ENCODE measurements at places on chromosomes 3 and 15.

DNA sequence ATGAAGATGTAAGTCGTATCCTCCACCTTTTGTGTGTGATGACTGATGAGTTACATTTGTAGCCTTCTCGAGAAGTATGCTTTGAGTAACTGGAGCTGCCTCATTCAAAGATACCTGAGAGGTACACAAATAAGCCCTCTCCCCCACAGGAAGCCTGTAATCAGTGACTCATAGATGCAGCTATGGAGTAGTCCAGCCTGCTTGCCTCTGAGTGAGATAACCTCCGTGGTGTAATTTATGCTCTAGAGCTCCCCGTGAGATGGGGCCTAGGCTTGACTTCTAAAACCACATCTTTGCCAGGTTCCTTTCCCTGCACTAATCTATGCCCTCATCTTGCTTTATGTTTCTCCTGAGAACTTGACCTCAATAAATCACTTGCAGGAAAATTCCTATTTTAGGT lies 291.7 kb downstream of the SUCLG2 start:
- DNase-seq = no peak

- no peak for DNase-seq
These were observed 77.4 kb upstream of the IQSEC1 start for GRCh38 chr3:13150624-13151023.

DNA sequence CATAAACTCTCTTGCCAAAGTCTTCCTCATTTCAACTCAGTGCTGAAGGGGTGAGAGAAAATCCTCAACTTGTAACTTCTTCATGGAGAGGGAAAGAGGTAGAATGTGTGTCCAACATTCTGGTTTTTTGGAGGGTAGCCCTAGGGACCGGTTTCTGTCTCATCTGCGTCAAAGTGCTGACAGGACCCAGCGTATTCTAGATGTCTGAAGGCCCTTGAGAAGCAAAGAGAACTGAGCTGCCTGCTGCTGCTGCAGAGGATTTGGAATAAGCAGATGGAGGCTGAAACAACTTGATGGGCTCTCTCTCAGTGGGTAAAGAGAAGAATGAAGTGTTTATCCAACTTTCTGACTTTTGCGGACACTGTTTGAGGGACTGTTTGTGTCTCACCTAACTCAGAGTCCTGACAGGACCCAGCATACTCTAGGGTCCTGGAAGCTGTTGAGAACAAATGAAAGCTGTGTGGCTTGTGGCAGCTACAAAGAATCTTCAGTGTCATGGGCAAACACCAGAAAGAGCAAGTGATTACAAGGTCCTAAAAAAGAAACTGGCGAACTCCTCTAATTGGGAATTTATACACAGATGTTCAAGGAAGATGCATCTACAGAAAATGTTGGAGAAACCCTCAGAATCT lies 174.4 kb downstream of the SI start:
- DNase-seq = no peak

DNA sequence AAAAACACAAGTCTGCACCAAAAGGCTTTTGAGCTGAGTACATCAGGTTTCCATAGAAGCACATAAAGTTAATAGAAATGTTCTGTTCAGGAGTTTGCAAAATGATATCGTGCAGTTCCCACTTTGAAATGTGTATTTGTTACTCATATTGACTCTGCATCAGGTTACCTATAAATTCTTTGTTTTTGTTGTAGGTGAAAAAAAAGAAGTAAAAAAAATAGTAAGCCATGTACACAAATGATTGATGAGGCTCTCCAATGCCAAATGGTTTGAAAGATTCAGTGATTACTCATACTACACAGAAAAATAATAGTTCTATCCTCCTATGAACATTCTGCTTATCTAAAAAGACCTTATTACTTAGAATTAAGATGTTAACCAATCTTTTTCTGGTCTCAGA lies 287.3 kb upstream of the MME start:
- no peak for DNase-seq
